ENCODE measurements at places on chromosomes 11 and 22. TPM values are rescaled to one million over a fixed set of nuclear protein-coding genes. Genes with fewer than 3 reads are reported as not detected.

DNA sequence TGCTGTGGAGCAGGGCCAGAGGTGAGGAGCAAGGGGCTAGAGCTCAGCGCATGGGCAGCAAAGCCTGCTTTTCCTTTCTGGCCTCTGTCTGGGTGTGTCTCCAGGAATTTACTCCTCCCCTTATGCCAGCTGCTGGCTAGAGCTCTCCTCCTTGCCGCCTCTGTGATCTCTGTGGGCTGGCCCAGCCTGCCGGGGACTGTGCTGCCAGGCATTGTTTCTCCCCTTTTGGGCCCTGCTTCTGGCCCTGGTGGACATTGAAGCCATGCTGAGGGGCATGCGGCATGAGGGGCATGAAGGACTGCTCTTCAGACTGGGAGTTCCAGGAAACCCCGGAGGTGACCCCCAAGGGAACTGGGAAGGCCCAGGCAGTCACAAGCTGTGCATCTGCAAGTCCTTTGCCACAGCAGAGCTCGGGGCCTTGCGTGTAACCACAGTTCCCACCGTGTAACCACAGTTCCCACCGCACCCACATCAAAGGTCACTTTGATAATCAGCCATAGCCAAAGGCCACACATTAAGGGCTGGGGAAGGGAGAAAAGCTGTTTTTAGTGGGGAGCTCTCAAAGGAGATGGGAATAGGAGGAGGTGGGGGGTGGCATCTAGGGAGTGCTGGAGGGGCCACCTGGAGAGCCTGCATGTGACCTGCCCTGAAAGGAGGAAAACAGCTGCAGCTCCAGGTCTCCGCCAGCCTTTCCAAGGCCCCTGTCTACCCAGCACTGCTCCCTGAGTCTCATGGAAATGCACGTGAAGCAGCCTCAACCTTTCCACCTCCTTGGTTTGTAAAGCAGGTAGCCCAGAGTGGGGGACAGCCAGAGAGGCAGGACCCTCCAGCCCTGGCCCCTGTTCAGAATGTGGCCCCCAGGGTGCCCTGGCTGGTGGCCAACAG is 62.3 kb downstream of the PPFIBP2 start:
- DNase-seq = peak; percentile 68

DNA sequence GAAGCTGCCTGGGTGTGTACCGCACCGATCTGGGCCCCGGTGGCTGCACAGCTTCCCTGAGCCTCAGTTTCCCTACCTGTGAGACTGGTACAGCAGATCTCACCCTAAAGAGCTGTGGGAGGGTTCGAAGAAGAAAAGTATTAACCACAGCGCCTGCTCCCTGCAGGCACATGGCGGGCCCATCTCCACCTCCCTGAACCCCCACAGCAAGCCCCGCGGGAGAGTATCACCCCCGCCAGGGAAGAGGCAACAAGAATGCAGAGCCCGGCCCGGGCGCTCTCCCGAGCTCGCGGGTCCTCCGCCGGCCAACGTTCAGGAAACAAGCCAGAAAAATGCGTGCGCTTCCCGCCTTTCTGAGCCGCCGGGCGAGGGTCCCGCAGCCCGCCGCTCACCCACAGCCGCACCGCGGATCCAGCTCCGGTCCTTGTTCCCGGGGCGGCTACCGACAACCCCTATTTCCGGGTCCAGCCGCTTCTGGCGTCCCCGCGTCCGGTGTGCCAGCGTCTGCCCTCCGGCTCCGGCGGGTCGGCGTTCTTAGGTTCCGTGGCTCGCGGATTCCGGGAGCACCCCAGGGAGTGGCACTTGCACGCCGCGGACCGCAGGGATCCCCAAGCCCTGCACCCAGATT is at the start of gene TOP3B:
TSS of gene TOP3B (minus strand) at position 450 of the 628 bp plus-strand sequence. CDS start 7,078 bp downstream, outside the sequence.
- DNase-seq = peak; percentile 87

DNA sequence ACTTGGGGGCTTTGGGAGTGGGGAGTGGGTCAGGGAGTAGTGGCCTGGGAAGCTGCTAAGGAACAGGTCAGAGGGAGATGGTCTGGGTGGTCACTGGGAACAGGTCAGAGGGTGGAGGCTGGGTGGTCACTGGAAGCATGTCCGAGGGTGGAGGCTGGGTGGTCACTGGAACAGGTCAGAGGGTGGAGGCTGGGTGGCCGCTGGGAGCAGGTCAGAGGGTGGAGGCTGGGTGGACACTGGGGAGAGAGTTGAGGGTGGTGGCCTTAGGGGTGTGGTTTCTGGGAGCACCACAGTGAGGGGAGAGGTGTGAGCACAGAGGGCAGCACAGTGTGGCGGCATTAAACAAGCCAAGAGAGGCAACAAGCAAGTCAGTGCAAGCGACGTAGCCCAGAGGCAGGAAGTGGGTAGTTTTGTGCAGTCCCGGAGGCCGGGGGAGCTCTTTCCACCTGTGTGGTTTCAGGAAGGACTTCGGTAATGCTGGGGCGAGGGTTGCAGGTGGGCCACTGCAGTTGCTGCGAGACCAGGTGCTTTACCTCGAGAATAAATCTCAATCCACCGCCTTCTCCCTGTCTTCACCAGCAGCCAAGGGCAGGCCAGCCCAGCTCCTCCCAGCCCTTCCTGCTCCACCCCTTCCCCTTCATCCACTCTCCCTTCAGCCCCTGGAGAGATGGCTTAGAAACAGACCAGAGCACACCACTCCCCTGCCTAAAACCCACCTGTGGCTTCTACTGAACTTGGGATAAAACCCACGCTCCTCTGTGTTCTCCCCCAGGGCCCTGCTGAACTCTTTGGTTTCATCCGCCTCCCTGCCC is 3.2 kb upstream of the CACNA1I start:
- DNase-seq = no peak

GRCh38 chr22:32745251-32745995 is 56.1 kb upstream of the TIMP3 start:
- peak; percentile 71 for DNase-seq

GRCh38 chr11:122686111-122686510 is 30.6 kb downstream of the UBASH3B start:
- no peak for DNase-seq

DNA sequence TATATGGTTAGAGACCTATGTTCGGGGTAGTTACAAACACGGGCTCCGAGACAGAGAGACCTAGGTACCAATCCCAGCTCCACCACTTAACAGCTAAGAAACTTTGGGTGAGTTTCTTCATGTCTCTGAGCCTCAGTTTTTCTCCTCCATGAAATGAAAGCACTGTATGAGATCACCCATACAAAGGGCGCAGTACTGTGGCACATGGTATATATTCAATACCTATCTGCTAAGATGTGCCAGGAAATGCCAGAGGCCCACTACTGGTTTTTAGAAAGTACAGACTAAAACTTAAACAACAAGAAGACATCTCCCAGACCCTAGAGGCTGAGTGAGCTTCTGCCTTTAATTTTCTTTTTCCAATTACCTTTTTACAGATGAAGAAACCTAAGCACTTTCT is 69.5 kb downstream of the SLC1A2 start:
- no peak for DNase-seq

GRCh38 chr11:35550374-35551036 is 25.1 kb upstream of the PAMR1 start:
- no peak for DNase-seq

The NKAPD1 gene
- 14.7 TPM for total RNA-seq

GRCh38 chr11:85950317-85951048 is 95.3 kb downstream of the CCDC83 start:
- DNase-seq = no peak

The CDC42EP1 gene
- total RNA-seq = 162 TPM

DNA sequence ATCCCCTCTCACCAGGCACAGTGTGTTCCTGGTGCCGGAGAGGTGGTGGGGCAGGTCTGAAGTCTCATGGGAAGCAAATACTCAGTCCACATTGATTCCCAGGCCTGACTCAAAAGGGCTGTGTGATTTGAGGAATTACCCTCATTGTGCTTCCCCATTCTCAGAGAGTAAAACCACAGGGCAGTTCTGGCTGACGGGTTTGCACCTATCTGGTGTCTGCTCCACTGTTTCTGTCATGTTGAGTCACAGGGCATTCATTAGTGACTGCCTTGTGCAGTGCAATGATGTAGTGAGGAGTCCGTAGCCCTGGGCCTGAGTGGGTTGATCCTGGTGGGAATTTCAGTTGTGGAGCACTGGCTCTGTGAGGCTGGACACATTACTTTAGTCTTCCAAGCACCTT is 85.2 kb upstream of the ARHGAP20 start:
- DNase-seq = no peak

DNA sequence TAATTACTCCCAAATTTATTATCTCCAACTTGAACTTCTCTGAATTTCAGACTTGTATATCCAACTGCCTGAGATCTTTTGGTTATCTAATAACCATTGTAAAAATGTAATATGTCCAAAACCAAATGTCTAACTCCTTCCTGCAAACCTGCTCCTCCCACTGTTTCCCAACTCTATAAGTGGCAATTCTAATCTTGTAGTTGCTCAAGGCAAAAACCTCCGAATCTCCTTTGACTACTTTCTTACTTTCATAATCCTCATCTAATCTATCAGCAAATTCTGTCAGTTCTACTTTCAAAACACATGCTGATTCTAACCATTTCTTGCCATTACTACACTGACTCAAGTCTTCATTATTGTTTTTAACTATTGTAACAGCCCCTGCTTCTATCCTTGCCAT is 55.7 kb downstream of the FAM168A start:
- DNase-seq = no peak

- no peak for DNase-seq
Measured at GRCh38 chr11:70906101-70906500, 346.3 kb downstream of the SHANK2 start.

DNA sequence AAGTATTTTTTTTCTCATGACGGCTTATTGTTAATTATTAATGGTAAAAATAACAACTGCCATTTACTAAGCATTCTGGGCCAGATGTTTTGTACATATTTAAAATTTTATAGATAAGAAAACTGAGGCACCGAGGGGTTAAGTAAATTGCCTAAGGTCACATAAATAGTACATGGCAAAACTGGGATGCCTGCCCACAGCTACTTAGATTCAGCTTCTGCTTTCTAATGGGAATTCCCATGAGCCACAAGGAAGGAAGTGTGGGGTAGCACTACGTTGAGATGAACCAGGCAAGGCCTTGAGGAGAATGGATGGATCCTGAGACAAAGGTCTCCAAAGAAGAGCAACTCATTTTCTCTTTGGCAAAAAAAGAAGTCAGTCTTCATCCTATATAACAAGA is 11.9 kb upstream of the PHF21A start:
- no peak for DNase-seq

DNA sequence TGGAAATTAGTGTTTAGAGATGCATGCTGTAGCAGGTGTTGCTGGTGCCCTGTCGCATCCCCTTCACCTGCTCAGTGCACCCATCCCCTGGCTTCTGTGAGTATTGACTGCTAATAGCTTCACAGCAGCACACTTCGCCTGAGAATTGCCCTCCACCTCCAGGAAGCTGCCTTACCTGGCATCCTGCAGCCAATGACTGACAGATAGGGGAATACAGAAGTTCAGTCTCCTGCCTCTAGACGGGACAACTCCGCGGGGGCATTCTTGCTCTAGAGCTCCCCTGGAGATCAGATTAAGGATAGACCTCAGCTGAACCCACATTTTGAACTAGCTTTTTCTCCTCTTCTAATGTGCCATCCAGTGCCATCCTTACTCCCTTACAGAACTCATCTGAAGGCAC is 9.3 kb upstream of the CD3E start:
- DNase-seq = no peak

DNA sequence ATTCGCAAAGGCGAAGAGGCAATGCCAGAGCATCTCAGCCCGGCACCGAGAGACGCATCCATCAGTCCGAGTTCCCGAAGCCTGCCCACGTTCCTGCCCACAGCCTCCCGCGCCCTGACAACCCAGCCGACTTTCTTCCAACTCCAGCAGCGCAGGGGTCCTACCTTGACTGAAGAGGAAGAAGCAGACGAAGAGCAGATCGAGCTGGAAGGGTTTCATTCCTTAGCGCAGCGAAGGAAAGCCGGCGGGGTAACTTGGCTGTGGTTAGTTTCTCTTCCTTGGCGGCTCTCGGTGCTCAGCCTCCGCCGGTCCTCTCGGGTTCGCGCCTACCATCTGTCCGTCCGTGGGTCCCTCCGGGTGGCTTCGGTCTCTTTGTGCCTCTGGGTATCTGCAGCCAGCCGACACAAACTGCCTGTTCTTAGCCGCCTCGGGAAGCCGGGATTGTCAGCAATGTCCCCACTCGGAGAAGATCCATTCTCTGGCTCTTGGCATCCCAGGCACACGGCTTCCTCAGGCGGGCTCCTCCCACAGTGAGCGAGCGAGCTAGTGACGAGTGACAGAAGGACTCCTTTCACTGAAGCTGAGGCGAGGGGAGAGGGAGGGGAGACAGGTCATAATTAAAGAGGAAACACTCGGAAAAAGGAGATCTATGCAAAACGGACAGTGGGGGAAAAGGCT is at the start of gene KIRREL3:
TSS of gene KIRREL3 (minus strand) at position 480 of the 678 bp plus-strand sequence.
- no peak for DNase-seq

The NRIP3 gene
- 0.73 TPM for total RNA-seq

The SCN2B gene
- not detected for total RNA-seq

- no peak for DNase-seq
Measured at GRCh38 chr11:9643751-9644150, 20.1 kb upstream of the SWAP70 start.

DNA sequence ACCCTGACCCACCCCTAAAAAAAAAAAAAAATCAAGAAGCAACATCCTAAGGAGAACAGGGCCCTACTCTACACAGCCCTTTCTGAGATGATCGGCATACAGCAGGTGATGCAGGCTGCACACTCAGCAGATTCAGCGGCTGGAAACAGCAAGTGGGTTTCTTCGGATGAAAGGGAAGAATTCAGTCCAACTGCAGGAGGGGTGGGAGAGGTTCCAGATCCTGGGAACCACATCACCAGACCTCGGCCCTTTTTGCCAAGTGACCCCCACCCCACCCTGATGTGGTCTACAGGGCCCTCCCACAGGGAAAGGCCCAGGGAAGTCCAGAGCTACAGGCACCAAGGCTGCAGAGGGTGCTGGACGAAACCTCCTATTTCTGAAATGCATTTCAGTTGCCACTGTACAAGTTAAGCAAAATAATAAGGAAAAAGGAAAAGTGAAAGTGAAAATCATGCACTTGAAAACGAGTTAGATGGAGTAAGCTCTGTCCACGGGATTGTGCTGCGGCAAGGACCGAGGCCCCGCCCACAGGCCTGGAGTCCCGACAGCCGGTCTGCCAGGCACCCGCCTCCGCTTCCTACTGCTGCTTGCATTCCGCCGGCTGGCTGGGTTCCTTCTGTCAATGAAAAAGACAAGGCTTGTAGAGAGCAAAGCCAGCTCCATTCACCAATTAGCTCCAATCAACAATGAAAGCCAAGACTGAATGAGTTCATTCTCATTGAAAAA is 16.0 kb upstream of the PHLDA2 start:
- no peak for DNase-seq

The BRD1 gene
- total RNA-seq = 38.8 TPM

DNA sequence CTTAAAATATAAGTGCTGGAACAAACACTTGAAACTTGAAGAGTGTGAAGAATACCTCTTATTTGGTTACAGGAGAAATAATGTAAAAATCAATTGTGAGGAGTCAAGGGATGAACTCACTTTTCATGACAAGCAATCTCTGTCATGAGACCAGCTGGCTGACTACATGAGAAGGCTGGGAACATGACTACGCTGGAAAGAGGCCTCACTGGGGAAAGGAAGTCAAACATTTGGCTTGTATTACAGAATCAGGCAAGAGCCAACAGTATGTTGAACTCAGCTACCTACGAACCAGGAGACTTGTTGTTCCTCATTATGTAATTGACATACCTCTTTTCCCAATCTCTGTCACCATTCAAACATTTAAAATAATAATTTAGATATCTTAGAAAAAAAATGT is 14.4 kb downstream of the DCDC1 start:
- no peak for DNase-seq

GRCh38 chr11:47940904-47941649 is 39.3 kb upstream of the PTPRJ start:
- no peak for DNase-seq

- no peak for DNase-seq
Measured at GRCh38 chr11:60955571-60955970, 3.6 kb upstream of the SLC15A3 start.

GRCh38 chr11:124277804-124278203 is 21.6 kb downstream of the OR8G5 start:
- DNase-seq = no peak

- peak; percentile 36 for DNase-seq
Measured at GRCh38 chr22:20904008-20904979, 12.9 kb upstream of the CRKL start.

Measured in Calu3 (cell line).